NCI-H1105 (cell line): ENCODE measurements at places on chromosomes 6 and 20.

GRCh38 chr20:4667371-4667773, 54.3 kb upstream of the PRND start:
- DNase-seq, result no peak

GRCh38 chr6:163687075-163687474, 272.6 kb downstream of the QKI start:
- DNase-seq, result no peak

DNA sequence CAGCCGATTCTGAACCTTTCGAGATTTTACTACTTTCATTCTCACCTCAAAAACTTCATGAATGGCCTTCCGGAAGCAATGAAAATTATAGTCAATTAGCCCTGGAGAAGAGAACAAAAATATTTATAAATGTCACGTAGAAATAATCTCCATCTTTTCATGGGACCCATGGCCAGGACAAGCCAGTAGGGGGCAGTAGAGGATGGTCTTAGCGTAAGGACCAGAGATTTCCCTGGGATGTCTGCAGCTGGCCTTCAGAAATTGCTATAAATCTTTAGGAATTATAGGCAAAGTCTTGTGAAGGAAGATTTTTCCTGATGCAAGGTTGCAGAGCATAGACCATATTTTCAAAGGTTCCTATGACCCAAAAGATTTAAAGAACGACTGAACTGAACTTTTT, 15.6 kb upstream of the UBE2J1 start:
- peak; percentile 52 for DNase-seq

- DNase-seq, result peak; percentile 37
Observed at GRCh38 chr6:30687659-30688431, 1.4 kb upstream of the PPP1R18 start.

DNA sequence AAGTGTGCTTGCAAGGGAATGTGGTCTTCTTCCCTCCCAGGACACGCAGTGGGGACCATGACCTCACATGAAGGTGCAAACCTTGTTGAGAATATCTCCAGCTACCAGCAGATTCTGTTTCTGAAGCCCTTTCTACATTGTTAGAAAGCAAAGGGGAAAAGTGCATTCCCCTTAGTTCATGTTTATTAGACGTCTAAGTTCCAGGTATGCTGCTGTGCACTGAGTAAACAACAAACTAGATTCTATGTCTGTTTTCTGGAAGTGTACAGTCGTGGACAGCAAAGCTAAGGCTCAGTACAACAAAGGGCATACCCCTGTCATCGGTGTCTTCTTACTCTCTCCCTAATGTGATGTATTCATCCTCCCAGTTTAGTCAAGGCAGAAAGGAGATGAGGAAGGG, 178.5 kb downstream of the KIF16B start:
- DNase-seq, result no peak

DNA sequence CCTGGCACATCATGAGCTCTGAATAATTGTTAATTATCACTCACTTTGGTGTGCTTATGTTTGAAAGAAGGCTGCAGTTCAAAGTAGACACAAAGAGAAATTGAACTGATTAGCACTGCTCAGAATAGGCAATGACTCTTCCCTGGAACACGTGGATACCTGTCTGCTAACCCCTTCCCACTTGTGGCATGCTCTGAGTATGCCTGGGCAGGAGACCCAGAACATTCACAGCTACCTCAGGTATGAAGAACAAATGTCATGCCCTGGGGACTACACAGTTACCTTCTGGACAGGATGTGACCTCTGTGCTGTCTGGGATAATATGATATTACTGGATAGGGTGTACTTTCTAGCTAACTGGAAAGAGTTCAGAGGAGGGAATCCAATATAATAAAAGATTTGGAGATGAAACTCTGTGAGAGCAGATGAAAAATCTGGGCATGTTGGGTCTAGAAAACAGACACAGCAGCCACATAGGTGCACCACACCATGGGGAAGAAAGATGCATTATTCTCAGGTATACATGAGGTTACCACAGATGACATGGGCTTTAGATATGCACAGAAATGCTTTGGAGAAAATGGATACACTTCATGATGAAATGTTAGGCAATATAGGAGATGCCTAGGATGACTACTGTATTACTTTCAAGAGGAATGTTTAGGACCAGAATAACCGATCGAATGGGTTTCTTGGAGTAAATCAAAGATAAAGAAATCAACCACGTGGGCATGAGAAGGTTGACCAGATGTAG, 324.2 kb upstream of the PREP start:
- no peak for DNase-seq

DNA sequence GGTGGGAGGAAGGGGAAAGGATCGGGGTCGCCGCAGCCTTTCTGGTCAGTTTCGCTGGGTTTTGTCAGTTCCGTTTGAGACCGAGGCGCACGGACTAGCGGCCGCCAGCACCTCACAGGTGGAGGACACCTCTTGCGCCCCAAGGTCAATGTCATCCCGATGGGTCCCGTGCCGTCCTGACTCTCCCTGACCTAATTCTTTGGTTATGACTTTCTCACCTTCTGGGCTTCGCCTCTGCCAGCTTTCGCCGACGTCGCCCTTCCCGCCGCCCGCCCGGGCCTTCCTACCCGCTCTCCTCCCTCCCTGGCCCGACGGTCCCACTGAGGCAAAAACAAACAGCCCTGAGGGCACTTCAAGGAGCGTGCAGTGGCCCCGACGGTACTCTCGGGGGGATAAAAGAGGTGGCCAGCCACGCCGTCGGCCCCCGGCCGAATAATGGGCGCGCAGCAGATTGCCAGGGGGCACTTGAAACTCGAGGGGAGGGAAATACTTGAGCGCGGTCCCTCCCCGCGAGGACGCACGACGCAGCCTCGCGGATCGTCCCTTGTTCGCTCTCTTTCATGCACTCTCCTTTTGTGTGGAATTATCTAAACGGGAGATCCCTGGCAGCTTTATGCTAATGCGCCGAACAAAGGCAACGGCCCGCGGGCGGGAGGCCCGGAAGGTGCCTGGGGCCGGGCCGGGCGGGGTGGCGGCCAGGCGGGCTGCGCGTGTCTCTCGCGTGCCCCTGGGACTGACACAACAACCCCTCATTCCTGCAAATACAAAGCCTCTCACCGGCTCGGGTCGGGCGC, 3.9 kb upstream of the INSM1 start:
- peak; percentile 98 for DNase-seq

GRCh38 chr6:115753446-115753845, 307.2 kb downstream of the FRK start:
- no peak for DNase-seq

GRCh38 chr20:24795436-24795835, 153.6 kb upstream of the CST7 start:
- DNase-seq, result no peak

DNA sequence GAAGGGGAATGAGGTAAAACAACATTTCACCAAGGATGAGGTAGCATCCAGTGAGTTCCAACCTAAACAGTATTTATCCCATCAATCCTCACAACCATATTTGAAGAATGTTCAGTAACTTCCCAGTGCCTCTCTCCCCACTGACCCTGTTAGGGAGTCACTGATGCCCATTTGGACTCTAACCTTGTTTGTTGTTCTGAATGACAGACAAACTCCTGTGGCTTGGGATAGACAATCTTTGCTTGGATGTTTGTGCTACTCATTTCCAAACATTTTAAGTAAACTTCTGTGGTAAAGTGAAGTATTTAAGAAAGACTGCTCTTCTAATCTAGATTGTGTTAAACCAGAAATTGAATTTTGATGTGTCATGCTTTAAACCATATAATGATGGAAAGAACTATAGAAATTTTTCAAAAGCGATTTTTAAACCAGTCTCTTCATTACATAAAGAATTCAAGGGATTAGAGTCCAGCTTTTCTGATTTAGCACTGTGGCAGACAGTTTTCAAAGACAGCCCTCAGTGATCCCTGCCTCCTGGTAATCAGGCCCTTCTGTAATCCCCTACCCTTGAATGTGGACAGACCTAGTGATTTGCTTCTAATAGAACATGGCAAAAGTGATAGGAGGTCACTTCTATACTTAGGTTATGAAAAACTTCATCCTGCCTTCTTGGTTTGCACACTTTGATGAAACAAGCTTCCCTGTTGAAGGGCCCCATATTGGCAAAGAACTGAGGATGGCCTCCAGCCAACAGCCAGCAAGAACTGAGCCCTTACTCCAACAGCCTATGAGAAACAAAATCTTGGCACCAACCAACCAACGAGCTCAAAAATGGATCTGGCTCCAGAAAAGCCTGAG, 191.6 kb downstream of the DST start:
- no peak for DNase-seq

- no peak for DNase-seq
Observed at GRCh38 chr6:35016502-35017321, 124.4 kb downstream of the TCP11 start.

- DNase-seq, result no peak
Observed at GRCh38 chr6:166221040-166221439, 53.4 kb upstream of the TBXT start.

DNA sequence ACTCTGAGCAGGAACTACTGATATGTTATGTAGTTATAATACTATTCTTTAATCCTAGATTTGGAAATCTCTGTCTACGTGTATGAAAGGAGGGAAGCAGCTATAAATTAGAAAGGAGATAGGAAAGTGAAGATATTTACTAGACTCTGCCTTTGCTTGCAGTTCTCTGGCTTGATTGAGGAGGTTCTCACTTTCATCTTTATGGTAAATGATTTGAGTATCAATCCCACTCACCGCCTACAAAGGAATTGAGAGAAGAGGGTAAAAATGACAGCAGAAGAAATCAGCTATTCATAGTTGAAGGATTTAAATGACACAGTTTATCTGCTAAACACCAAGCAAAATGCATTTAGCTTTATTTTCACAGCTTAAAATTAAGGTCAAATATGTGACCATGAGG, 67.3 kb downstream of the FAM229B start:
- DNase-seq, result no peak

- DNase-seq, result no peak
Observed at GRCh38 chr6:169144356-169144755, 109.3 kb downstream of the THBS2 start.

DNA sequence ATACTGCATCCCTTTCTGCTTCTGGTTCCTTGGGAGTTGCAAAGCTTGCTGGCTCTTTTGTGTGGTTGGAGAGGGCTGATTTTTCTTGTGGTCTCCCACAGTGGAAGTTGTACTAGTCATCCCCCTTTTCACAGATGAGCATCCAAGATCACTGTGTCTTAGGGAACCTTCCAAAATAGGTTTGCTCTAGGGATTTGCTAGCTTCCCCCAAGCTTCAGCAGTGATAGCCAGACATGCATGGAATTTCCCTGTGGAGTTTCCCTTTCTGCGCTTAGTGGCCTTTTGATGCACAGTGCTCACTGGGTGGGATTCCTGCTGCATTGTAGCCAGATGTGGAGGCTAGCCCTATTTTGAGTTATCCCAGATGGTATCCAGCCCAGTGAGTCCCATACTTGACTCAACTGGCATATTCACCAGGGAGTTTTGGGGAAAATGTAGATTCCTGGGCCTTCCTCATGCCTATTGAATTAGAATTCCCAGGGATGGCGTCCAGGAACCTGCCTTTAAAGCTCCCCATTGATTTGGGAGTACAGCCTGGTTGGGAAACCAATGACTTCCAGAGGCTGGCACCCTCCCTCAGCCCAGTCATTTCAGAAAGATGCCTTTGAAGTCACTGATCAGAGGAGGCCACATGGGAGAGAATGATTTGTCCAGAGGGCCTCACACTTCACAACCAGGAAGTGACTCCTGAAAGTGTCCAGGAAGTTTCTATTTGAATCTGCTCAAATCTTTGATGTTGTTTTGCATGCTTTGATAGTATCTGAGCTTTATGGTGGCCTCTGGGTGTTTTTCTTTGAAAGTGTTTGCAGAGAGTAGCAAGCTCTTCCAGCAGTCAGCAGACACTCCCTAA, 25.9 kb downstream of the PPARD start:
- DNase-seq, result no peak

DNA sequence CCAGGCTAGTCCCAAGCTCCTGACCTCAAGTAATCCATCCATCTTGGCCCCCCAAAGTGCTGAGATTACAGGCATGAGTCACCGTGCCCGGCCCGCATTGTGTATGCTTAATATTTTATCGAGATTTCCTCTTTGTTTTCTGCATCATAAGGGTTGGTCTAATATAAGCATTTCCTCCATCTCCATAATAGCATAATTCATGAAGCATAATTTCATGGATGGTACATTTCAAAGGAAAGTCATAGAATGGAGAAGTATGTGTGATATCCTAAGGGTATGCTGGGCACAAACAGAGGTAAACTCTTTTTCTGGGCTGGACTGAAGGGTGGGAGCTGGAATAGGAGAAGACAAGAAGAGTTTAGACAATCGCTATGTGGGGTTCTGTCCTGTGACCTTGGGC, 17.5 kb upstream of the TIAM2 start:
- no peak for DNase-seq

DNA sequence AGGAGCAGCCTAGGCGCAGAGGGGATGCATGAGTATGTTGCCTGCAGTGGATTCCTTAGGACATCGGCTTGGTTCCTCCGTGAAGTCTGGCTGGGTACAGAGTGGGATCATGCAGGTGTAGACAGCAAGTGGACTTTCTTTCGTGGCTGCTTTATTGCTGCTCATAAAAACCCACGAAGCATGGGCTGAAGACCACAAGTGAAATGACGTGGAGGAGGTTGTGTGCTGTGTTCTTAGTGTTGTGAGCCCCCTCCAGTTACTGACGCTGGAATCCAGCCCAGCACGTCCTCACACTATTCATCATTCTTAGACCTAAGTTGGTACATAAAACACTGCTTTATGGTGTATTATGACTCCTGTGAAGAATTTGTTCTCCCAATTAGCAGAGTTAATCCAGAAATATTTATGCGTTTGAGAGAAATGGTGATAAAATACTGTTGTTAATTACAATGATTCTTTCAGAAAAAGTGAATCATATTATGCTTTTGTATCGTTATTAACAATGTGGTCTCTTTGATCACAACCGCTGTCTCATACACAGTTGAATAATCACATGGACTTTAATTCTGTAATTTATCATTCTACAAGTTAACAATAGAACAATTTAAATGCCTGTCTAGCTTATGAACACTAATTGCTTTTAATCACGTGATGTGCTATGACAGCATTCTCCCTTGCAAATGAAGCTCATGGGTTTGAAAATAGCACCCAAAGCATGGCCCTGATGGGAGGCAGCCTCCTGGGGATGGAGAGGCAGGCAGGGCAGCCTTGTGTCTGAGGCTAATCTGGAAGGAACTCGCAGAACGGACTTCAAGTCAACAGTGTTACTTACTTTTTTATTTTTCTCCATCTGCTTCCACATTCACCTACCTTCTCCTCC, 233.9 kb upstream of the SYNDIG1 start:
- DNase-seq, result no peak

- DNase-seq, result no peak
Observed at GRCh38 chr6:26130581-26131249, 43.5 kb downstream of the HFE start.
